ENCODE measurements at places on chromosomes 1 and 21. TPM values are rescaled to one million over a fixed set of nuclear protein-coding genes. Genes with fewer than 3 reads are reported as not detected.

ANKRD34A gene
- total RNA-seq = 0.22 TPM

CCDC27 gene
- total RNA-seq = not detected

PLEKHA6 gene
- 37.8 TPM for total RNA-seq

CDKN2C gene
- 11.4 TPM for total RNA-seq

BOLA1 gene
- total RNA-seq = 19.4 TPM

ST6GALNAC3 gene
- total RNA-seq = 0.52 TPM

MPC2 gene
- total RNA-seq = 81.3 TPM

CNR2 gene
- total RNA-seq = 0.02 TPM

PAFAH2 gene
- total RNA-seq = 8.2 TPM

DAB1 gene
- not detected for total RNA-seq

ADAM15 gene
- 97.2 TPM for total RNA-seq

C4BPA gene
- 0.52 TPM for total RNA-seq

ANGPTL3 gene
- total RNA-seq = not detected

RIPK4 gene
- 23.2 TPM for total RNA-seq

TSSK3 gene
- not detected for total RNA-seq

VHLL gene
- total RNA-seq = not detected

RHBDL2 gene
- total RNA-seq = 2.3 TPM

RGS7 gene
- not detected for total RNA-seq

VWA5B1 gene
- not detected for total RNA-seq

IGSF3 gene
- total RNA-seq = 19.2 TPM

SLC35F3 gene
- total RNA-seq = 5.4 TPM

TMEM201 gene
- total RNA-seq = 14.4 TPM

FAM43B gene
- total RNA-seq = 4.4 TPM

Data from A549 treated with GW870086 at 1 μM for 4 hours (cell line).